ENCODE measurements at places on chromosomes 5 and 9.

GRCh38 chr9:3807601-3808000 is 281.8 kb upstream of the RFX3 start:
- DNase-seq = no peak

DNA sequence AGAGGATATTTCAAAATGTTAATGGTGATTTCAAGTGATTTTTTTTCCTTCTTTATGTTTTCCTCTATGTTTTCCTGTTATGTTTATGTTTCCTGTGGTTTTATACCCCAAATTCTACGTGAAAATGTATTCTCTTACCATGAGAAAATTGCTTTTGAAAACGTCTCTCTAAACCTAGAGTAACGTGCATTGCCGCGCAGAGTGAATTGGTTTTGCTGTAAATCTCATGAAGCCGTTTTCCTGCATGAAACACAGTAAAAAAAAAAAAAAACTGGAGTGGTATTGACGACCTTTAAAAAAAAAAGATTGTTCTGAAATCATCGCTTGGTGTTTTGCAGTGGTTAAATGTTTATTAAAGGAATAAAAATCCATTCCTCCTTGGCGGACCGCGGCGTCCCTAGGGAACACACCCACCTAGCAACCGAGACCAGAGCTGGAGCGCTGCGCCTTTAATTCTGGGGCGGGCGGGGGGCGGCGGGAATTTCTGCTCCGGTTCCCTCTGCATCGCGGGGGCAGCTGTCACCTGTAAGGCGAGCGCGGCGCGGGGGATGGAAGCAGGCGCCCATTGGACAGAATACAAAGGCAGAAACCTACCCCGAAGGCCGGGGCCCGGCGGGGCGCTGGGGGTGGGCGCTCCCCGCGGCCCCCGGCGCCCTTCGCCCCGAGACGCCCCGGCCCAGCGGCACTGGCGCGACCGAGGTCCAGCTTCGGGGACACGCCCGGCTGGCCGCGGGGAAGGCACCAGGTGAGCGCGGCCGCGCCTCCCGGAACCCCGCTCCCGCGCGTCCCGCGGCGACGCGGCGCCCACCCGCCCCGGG is at the start of gene SOWAHA:
Gene SOWAHA (plus strand): TSS at position 522 of the 818 bp plus-strand sequence. CDS start 320 bp downstream, outside the sequence.
- DNase-seq = peak; percentile 52

DNA sequence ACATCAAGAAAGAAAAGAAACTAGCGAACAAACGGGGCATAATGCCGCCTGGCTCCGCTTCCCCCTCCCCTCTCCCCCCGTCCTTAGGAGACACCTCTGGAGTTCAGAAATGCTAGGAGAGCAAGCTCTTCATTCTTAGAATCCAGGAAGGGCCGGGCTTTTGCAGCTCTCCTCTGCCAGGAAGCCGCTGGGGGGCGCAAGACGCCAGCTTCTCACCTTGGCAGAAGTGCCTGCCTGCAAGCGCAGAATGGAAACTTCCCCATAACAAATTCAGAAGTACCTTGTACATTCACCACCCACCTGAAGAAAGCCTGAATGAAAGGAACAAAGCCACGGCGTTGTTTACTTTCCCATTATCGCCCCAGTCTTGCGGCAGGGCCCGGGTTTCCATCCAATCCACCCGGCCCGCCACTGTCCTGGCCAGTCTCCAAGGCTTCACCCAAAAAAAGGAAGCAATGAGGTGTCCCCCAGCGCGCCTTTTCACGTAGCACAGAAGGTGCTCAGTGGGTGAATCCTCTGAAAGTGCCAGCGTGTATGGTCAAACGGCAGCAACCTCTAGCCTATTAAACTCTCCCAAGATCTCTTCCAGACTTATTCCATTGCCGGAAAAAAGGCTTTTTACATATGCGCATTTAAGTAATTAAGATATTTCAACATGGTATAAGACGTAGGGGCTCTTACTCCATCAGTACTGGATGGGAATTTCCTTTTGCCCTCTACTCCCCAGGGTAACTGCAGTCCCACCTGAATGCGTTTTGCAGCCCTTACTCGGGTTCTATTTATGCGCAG is 1.6 kb upstream of the GADD45G start:
- peak; percentile 94 for DNase-seq

DNA sequence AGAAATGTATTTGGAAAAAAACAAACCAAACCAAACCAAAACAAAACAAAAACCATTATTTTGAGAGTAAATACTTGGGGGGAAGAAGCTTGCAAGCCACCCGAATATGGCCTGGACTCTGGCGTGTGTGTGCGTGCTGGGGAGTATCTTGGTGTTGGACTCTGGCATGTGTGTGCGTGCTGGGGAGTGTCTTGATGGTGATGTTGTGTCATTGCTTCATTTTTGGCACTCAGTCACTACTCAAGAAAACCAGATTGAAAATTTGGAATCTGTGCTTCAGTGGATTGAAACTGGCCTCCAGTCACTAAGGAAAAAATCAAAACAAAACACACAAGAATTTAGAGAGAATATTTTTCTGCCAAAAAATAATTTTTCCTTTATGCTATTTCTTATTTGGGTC is 76.1 kb downstream of the ARRDC3 start:
- no peak for DNase-seq

DNA sequence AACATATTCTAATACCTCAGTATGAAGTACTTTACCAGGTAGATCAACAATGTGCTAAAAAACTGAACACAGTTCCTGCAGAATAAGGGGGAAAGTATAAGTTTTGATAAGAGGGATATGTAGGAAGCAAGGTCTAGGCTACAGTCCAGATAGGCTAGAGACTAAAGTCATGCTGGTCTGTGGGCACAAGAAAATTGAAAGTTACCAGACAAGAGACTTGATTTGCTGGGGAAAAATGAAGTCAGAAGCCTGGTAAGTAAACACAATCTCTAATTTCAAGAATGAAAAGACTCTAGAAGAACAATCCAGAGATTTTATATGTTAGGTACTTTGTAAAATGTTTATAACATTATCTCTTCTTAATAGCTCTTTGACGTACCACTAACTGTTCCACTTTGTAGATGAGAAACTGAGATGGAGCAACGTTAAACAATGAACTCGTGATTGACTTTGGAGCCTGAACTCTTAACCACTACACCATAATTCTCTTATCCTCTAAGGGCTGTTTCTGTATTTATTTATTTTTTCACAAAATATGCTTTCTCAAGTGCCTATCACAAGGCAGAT is 19.5 kb downstream of the ADAMTS6 start:
- DNase-seq = no peak

DNA sequence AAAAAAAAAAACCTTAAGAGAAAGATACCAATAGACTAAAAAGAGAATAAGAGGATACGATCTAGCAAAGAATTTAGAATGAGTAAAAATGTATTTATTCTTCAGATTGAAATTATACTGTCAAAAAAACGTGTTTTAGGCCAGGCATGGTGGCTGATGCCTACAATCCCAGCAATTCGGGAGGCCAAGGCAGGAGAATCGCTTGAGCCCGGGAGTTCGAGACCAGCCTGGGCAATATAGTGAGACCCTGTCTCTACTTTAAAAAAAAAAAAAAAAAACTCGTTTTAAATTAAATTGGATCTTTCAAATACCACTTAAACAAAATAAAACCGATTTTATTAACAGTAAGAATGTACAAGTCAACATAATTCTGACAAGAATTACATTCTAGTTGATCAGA is 41.8 kb downstream of the FBXL17 start:
- DNase-seq = no peak

GRCh38 chr5:168468836-168469235 is 17.4 kb upstream of the RARS1 start:
- DNase-seq = no peak

- no peak for DNase-seq
Observed at GRCh38 chr5:74502479-74502950, 138.0 kb downstream of the ENC1 start.
